GM12865 (cell line): ENCODE measurements at places on chromosomes 5 and 9.

DNA sequence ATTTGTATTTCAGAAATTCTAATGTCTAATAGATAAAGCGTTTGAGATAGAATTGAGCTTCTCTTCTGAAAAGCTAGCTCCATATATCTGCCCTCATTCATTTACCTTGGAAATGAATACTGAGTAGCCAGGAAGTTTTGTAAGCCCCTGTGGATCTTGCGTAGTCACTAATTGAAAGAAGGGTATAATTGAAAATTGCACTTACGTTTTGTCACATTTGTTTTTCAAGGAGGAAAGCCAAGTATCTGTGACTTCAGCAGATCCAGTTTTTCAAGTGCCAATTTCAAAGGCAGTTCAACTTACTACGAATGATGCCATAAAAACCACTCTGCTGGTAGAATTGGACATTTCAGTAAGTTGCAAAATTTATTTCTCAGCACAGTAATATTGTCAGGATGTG is 14.0 kb downstream of the MTRR start:
- no peak for DNase-seq

- no peak for DNase-seq
Measured at GRCh38 chr5:102138243-102138653, 157.8 kb downstream of the SLCO4C1 start.

DNA sequence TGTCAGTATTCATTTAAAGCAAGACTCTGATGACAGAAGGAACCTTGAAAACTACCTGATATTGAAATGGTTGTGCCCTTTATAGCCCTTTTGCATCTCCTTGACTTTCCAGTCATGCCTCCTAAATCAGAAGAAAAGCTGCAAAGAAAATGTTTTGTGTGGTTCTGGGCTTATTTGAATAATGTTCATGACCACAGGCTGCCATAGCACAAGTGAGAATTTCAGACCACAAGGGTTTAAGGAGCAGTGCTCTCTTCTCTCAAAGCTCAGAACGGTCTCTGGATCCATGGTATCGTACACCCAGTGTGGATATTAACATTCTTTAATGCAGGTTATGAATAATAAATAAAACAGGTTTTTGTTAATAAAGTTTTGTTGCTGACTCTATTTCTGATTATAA is 54.2 kb downstream of the GPR107 start:
- peak; percentile 21 for DNase-seq

- peak; percentile 3 for DNase-seq
Measured at GRCh38 chr9:3342159-3342777, 183.5 kb downstream of the RFX3 start.

GRCh38 chr5:171810227-171810626 is 24.6 kb downstream of the SMIM23 start:
- no peak for DNase-seq

DNA sequence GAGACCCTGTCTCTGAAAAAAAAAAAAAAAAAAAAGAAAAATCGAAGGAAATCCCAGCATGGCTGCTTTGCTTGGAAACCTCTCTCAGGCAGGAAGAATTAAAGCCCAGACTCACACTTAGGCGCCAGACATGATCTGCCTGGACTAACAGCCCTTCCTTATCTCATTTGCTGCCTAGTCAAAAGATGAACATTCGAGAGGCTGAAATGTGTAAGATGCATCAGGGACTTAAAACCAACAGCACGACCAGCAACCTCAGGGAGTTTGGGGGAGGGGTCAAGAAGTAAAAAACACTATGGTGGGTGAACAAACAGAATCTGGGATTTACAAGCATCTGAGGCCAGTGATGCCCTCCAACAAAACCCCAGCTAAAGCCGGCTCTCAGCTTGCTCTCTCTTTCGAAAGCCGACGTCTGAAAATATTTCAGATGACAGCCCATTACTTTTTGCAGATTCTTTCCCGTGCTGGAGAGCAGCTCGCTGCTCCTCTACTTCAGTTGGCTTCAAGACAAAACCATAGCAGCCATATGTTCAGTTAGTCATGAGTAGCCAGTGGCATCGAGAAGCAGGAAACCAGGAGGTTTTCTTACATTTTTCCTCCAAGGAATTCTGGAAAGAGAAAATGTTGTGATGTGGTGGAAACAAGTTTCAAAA is 249.9 kb downstream of the MARCHF11 start:
- DNase-seq, result no peak

- DNase-seq, result no peak
Measured at GRCh38 chr5:62184444-62184843, 121.6 kb upstream of the KIF2A start.

DNA sequence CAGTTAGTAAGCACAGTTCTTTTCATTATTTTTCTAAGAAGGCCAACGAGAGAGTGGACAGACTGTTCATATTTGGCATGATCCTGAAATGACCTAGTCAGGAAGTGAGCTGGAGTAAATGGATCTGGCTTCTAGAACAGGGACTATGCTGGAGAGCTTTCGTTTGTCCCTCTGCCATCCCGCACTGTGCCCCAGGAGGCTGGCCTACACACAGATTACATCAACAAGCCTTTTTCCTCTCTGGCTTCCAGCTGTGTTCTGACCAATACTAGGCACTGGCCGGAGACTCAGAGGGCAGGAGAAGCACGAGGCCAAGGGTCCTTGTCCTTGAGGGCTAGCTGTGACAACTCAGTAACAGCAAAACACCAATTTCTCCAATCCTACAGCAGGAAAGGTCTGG is 127.8 kb downstream of the MED27 start:
- DNase-seq, result no peak

DNA sequence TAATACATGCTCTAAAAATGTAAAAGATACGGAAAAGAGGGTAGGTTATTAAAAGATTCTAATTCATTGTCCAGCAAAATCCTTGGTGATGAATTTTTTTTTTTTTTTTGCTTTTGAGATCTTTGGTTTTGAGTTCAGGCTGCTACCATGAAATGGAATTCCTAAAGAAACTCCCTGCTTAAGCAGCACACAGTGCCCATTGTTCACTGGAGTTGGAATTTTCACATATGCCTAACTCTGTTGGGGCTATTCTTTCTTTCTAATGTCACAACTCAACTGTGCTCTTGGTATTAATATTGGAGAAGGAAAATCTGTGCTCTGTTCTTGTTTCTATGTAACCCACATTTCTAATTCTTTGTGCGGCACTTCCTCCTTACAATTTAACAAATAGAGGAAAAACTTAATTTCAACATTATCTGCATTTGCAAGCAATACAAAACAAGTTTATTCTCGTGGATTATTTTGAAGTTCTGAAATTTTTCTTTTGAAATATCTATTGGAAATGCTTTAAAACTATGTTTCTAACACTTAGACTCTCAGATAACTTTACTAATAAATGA is 21.6 kb downstream of the MATR3 start:
- no peak for DNase-seq

GRCh38 chr5:157387683-157388093 is 72.3 kb upstream of the NIPAL4 start:
- DNase-seq, result no peak

DNA sequence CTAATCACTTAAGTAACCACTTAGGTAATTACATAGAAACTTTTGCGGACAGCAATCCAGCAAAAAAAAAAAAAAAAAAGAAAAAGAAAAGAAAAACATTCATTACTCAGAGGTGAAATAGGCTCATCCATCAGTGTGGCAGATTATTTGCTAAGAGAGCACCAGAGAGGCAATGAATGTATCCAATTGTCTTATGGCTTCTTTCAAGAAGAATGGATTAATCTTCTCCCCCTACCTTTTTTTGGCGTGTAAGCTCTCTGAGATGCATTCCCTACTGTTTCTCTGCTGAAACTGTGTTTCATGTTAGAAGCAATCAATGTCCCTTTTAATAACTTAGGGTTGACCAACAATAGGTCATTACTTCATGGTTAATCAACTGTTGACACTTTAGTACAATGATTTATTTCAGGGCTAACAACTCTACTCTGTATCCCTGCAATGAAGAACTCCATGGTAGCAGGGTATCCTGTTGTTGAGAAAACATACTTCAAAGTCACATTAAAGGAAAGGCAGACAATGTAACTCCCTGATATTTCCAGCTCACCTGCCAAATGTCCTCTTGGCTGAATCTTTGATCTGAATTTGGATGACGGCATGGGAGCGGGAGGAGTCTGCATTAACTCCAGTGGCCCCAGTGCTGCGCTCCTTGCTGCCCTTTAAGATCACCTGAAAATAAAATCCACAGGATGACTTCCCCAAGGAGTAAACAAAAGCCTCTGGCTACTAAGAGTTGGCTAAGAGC is 57.6 kb downstream of the KIF24 start:
- DNase-seq, result no peak

GRCh38 chr5:19140276-19140675 is 847.7 kb downstream of the CDH18 start:
- no peak for DNase-seq

DNA sequence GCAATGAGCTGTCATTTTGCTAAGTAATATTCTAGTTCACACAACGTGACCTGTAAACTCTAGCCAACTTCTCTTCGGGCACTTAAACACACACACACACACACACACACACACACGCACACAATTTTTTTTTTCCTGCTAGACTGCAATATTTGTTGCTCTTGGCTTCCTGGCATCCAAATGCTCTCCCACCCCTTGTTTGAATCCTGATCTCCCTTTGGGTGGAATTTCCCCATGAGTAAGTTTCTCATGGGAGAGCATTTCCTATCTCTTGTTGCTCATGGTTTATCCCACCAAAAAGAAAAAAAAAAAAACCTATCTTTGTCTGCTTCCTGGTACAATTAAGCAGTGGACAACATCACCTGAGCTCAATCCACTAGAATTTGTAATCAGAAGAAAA is 54.7 kb upstream of the TSLP start:
- DNase-seq, result no peak

DNA sequence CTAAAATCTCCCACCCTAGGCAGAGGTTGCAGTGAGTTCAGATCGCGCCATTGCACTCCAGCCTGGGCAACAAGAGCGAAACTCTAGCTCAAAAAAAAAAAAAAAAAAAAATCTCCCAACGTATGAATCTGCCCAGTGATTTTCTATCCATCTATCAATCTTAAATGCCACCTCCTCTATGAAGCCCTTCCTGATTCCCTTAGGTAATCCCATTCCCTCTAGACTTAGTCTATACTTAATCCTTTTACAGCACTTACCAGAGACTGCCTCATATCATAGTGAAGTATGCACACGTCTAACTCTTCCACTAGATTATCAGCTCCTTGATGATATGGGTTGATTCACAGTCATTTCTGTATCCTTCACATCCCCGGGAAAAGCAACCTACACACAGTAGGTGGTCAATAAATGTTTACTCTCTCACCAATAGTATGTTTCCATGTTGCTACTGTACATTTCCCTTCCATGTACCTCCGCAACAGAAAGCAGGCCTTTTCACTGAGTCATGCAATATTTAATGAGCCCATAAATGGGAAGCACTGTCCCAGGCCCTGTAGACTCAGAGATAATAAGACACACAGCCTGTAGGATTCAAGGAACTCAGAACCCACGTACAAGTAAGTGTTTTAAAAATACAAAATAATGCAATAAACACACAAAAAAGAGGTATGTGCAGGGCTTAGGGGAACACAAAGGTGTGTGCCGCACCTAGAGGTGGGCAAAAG is 1.2 kb downstream of the DROSHA start:
- DNase-seq, result no peak

GRCh38 chr5:74866596-74867162 is 492 bp upstream of the FAM169A start:
- no peak for DNase-seq
